ENCODE measurements at places on chromosomes 5 and 9.

DNA sequence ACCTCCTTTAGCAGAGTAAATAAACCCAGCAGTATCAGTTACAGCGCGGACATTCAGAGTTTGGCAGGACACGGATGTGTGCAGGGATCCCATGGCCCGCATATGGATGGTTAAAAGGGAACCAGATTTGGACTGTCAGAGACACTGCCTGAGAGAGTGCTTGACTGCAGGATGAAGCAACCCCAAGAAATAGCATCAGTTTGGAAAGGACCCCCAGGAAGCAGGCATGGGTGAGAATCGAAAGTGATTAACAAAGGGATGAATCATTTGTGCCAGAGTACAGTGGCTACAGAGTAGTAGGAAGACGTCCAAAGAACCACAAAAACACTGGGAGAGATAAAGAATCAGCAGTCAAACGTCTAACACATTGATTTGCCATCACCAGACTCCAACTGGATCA, 5.5 kb downstream of the C7 start:
- DNase-seq: no peak

DNA sequence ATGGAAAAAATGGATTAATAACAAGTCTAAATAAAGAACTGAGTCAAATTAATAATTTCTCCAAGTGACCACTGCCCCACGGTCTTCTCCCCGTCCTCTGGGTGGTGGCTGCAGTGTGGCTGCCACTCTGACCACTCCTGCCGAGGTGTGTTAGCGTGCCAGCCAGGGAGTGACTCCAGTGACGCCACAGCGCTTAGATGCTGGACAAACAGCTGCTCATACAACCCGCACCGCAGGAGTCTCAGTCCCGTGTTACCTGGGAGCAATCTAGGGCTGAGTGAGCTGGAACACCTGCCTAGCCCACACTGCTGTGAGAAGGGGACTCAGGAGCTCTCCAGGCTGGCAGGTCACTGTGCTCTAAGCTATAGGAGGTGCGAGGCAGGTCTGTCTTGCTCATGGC, 10.2 kb downstream of the MAPK9 start:
- DNase-seq: no peak

GRCh38 chr9:123327697-123328100, 28.3 kb upstream of the CRB2 start:
- no peak for DNase-seq

DNA sequence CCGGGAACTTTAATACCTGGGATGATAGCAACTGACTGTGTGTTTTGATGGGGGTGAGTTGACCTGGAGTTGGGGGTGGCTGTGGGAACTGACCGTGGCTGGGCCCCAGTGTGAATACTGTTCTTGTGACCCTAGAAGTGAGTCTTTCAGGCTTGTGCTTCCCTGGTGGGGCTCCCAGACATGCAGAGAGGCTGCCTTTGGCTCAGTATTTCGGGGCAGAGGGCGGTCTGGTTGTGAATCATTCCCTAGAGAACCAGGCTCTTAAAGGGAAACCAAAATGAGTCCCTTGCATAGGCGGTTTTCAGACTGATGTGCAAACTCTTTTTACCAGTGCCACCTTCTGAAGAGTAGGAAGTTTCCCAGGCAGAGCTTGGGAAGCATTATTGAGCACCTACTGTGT, 132.1 kb downstream of the MACROH2A1 start:
- no peak for DNase-seq

DNA sequence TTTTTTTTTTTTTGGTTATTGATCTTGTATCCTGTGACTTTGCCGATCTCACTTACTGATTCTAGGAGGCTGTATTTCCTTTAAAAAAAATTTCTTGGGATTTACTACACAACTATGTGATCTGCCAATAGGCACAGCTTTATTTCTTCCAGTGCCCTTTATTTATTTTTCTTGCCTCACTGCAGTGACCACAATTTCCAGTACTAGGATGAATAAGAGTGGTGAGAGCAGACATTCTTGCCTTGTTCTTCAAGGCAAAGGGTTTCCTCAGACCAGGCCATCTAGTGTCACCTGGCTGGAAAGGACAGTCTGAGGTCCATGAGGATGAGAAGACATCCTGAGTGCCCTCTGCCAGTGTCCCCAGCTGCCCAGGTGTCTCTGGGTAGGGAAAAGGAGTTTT, 265.4 kb downstream of the SPOCK1 start:
- no peak for DNase-seq

- DNase-seq: no peak
Observed at GRCh38 chr5:169095976-169096375, 205.0 kb downstream of the SLIT3 start.

GRCh38 chr5:149598966-149599365, 17.7 kb downstream of the ARHGEF37 start:
- DNase-seq: no peak

- DNase-seq: no peak
Observed at GRCh38 chr5:65073250-65073661, 304.5 kb downstream of the CWC27 start.

DNA sequence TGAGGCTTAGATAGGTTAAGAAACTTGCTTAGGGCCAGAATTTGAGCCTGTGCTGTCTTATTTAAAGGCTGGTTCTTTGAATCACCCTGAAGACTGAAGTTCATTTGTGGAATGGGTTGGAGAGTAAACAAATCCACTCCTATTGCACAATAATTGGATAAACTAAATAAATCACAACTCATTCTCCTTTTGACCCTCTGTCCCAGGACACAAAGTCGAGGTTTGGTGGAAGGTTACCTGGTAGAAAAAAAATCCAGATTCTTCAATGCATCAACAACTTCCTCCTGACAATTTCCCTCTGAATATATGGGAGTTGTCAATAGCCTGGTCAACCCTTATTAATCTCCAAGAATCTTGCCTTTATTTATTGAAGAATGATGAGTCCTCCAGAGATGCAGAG, 28.9 kb downstream of the TBC1D2 start:
- no peak for DNase-seq

DNA sequence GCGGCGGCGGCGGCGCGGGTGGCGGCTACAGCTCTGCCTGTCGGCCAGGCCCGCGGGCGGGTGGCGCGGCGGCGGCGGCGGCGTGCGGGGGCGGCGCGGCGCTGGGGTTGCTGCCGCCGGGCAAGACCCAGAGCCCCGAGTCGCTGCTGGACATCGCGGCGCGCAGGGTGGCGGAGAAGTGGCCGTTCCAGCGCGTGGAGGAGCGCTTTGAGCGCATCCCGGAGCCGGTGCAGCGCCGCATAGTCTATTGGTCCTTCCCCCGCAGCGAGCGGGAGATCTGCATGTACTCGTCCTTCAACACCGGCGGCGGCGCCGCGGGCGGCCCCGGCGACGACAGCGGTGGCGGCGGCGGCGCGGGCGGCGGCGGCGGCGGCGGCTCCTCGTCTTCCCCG, 296 bp downstream of the ZSWIM6 start:
- no peak for DNase-seq

DNA sequence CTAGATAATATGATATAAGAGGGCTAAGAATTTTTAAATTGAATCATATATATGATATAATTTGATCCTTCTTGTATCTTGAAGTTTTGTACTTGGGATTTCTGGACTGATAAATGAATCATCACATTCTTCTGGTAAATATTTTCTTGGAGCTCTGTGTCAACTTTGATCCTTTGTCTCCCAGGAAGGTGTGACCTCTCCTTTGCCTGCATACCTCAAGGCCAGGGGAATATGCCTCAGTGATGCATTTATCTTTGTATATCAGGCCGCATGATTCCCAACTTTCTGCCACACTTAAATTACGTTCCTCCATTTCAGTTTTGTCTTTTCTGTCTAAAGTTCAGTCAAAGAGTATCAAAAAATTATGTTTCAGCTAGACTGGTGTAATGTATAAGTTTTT, 101.2 kb downstream of the NLN start:
- DNase-seq: no peak

GRCh38 chr5:132677191-132677590, 3.4 kb downstream of the IL4 start:
- DNase-seq: no peak

DNA sequence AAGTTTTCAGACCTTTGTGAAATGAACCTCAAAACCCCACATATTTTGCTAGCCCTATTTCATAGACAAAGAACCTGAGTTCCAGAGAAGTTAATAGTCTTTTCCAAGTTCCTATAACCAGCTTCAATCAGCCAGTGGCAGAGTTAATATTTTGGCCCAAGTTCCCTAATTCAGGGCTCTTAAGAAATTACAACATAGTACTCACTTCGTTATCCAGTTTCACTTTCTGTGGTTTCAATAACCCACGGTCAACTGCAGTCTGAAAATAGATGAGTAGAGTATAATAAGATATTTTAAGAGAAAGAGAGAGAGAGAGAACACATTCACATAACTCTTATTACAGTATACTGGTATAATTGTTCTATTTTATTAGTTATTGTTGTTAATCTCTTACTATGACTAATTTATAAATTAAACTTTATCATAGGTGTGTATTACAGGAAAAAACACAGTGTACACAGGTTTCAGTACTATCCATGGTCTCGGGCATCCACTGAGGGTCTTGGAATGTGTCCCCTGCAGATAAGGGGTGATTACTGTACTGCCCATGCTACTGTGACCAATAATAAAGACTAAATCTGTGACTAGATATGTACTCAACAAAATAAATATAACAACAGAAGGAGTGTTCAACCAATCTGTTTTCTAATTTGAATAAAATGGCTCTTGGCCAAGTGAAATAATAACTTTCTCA, 9.3 kb upstream of the MYOT start:
- DNase-seq: no peak

All from NCI-H1694 (cell line).